H4 (cell line): ENCODE measurements at places on chromosomes 13 and 19.

- DNase-seq = no peak
Observed at GRCh38 chr13:45320876-45321629, 19.9 kb downstream of the TPT1 start.

DNA sequence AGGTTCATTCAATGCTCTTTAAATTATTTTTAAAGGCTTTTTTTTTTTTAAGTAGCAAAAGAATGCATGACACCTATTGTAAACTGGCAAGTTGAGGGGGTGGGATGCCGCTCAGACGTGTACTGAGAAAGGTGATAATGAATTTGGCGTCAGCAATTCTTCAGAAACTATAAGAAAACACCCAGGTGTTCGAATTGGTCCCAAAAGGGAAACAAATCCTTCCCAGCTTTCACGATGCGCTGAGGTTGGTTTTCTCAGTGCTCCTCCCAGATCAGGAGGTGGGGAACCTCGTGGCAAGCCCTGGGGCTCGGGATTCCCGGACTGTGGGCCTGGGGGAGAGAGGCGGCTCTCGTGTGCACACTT lies 543 bp upstream of the FAM124A start:
- no peak for DNase-seq

GRCh38 chr13:80742033-80742432 lies 401.1 kb upstream of the SPRY2 start:
- DNase-seq = no peak

GRCh38 chr13:51764184-51765141 lies 39.5 kb downstream of the DHRS12 start:
- DNase-seq = peak; percentile 48

DNA sequence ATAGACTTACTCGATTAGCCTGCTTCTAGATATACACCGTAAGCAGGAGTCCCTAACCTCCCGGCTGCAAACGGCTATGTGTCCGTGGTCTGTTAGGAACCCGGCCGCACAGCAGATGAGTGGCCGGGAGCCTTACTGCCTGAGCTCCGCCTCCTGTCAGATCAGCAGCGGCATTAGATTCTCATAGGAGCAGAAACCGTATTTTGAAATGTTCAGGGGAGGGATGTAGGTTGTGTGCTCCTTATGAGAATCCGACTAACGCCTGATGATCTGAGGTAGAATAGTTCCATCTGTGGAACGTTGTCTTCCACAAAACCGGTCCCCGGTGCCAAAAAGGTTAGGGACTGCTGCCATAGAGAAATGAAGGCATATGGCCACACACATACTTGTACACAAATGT lies 1491.9 kb downstream of the SLITRK5 start:
- DNase-seq = no peak

GRCh38 chr19:55611983-55612645 lies 6.7 kb downstream of the ZNF865 start:
- no peak for DNase-seq

DNA sequence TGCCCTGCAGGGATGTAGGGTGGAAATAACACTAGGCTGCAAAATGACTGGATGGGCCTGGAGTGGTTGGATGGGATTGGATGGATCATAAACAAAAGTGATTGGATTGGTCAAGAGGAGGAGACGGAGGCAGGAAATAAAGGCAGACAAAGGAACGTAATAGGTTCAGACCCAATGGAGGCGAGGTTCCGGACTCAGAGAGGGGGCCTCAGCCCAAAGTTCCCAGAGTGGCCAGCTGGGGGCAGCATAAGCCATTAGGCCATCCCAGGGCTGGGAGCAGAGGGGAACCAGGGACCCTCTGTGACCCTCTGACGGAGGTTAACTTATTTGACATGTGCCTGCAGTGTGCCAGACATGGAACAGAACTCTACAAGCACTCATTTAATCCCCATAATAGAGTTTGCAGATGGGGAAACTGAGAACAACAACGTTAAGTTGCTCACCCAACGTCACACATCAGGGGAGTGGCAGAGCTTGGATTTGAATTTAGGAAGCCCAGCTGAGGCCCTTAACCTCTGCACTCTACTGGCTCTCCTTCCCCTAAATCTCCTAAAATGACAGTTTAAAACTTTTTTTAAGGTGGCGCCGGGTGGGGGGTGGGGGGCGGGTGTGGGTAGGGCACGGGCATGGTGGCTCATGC lies 15.3 kb upstream of the MAP1S start:
- no peak for DNase-seq
